ENCODE measurements at places on chromosomes 12 and 14. TPM values are rescaled to one million over a fixed set of nuclear protein-coding genes. Genes with fewer than 3 reads are reported as not detected.

HECTD4 gene
- 49.5 TPM for total RNA-seq

- no peak overlapping the region for H3K4me3 ChIP-seq
- no peaks in the 10 kb centered on the region for H3K27me3 ChIP-seq
Observed at GRCh38 chr14:104983231-104983721, 2.3 kb upstream of the CLBA1 start.

GRCh38 chr12:81668475-81668874, 90.7 kb downstream of the PPFIA2 start:
- no peaks in the 10 kb centered on the region for H3K27me3 ChIP-seq
- H3K27ac ChIP-seq = no peak overlapping the region
- no peak overlapping the region for H3K4me3 ChIP-seq
- no peak for DNase-seq

NID2 gene
- total RNA-seq = 30.8 TPM

ADCY6 gene
- 46.7 TPM for total RNA-seq

DNA sequence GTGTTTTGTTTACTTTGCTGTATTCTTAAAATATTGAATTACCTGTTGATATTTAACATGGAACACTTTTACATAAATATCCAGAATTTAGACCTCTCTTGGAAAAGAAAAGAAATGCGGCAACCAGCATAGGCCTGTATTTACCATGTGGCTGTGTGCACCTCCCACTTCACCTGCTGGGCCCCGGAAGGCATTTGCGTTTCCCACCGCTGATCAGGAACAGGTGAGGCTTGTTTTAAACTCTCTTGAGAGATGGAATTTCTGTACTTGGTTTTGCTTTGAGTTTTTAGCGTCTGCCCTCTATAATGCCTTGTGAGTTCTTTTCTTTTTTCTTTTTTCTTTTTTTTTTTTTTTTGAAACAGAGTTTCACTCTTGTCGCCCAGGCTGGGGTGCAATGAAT, 124.2 kb downstream of the GLT1D1 start:
- no peak overlapping the region for H3K4me3 ChIP-seq
- no peaks in the 10 kb centered on the region for H3K36me3 ChIP-seq
- no peak for DNase-seq
- H3K27me3 ChIP-seq = peaks cover 19% of the 10 kb centered on the region
- H3K4me1 ChIP-seq = no peaks in the 10 kb centered on the region
- H3K27ac ChIP-seq = no peak overlapping the region

GRCh38 chr12:11412731-11413130, 17.4 kb upstream of the PRB2 start:
- H3K4me1 ChIP-seq = no peaks in the 10 kb centered on the region
- DNase-seq = no peak
- no peak overlapping the region for H3K4me3 ChIP-seq

TPPP2 gene
- total RNA-seq = 0.15 TPM

GRCh38 chr12:66297080-66297479, 5.2 kb upstream of the HELB start:
- no peak overlapping the region for H3K27ac ChIP-seq
- H3K36me3 ChIP-seq = no peaks in the 10 kb centered on the region
- no peaks in the 10 kb centered on the region for H3K4me1 ChIP-seq
- no peak overlapping the region for H3K4me3 ChIP-seq
- DNase-seq = no peak
- H3K27me3 ChIP-seq = no peaks in the 10 kb centered on the region

Measured in breast epithelium (tissue), 4 donors.